ENCODE measurements at places on chromosomes 4 and X. TPM values are rescaled to one million over a fixed set of nuclear protein-coding genes. Genes with fewer than 3 reads are reported as not detected.

The SLC2A9 gene
- 5.0 TPM for polyA plus RNA-seq

DNA sequence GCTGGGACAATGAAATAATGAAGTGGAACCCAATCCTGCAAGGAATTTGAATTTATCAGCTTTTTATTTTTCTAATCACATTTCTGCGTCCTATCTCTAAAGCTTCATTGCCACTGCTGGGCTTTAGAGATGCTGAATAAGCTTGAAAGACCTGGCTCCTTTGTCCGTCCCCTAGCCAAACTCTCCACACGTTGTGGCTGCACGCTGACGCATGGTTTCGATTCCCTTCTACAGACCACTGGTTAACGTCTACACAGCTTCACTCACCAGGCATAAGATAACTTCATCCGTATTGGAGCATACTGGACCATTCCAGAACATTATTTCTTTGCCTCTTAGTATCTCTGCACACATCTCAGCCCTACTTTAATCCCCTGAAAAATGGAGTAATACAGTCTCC, 31.2 kb downstream of the SPANXN3 start:
- DNase-seq = no peak

DNA sequence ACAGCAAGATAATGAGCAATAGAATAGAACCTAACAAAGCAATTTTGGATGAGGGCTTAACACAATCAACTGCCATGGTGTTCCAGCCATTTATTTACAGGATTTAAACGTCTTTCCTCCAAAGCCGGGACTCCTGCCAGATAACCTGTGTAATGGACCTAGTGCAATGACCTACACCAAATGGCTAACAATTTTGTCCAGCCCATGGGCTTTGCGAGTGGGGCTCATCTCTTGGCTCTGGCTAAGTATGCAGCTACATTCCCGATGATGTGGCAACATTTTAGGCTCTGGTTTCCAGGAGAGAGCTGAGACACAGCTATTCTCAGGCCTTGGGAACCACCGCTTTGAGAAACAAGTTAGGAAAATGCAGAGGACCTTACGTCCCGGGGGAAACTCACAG, 822.3 kb upstream of the FTHL17 start:
- no peak for DNase-seq

DNA sequence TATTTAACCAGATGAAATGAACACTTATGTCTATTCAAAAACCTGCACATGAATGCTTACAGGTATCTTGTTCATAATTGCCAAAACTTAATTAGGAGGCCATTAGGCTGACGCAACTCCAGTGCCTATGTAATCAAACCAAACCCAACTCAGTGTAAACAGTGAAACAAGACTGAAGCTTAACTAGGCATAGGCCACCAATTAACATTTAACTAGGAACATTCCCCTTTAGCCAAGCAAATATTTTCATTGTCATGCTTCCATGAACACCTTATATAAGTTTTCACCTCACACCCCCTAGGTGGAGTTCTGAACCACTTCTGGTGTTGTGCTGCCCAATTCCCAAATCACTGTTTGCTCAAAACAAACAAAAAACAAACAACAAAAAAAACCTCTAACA, 686.0 kb downstream of the STPG2 start:
- DNase-seq = no peak

DNA sequence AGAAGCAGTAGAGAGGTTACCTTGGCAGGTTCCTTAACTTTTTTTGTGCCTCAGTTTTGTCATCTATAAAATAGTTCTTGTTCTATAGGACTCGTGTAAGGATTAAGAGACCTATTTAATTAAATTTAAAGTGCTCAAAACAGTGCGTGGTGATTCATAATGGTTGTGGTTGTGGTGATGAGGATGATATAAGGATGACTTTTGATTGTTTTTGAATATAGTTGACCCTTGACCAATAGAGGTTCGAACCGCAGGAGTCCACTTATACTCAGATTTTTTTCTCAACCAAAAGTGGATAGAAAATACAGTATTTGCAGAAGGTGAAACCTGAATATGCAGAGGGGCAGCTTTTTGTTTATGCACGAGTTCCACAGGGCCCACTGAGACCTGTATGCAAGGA, 14.6 kb downstream of the SMAD1 start:
- no peak for DNase-seq

DNA sequence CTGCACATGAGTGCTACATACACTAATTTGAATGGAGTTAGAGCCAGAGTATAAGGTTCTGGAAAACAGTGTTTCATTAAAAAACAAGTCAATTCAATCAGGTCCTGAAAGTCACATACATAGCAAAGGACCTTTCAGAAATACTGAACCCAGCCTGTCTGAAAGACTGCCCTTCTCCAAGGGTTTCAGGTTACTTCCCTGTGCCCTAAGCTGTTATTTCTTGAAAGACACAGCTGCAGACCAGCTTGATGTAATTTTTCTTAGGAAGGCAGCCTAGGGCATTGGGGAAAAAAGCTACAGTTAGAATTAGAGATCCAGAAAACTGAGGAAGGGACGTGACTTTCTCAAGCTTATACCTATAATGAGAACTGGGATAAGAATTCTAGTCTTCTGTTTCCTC, 155.9 kb upstream of the MAOA start:
- no peak for DNase-seq

Data from hindlimb muscle (tissue), 1 donor.